ENCODE measurements at places on chromosomes 5 and 9. TPM values are rescaled to one million over a fixed set of nuclear protein-coding genes. Genes with fewer than 3 reads are reported as not detected.
A peak's percentile ranks its signal among the peaks of the same experiment; 100 is the strongest.

SEPTIN8 gene
- total RNA-seq, result 45.1 TPM

- no peak for DNase-seq
Measured at GRCh38 chr5:905139-905642, 12.5 kb downstream of the TRIP13 start.

SOWAHA gene
- total RNA-seq, result 0.10 TPM

GRCh38 chr5:1658665-1659064 is 134.9 kb upstream of the LPCAT1 start:
- DNase-seq, result no peak

SPRY4 gene
- 8.9 TPM for total RNA-seq

DNA sequence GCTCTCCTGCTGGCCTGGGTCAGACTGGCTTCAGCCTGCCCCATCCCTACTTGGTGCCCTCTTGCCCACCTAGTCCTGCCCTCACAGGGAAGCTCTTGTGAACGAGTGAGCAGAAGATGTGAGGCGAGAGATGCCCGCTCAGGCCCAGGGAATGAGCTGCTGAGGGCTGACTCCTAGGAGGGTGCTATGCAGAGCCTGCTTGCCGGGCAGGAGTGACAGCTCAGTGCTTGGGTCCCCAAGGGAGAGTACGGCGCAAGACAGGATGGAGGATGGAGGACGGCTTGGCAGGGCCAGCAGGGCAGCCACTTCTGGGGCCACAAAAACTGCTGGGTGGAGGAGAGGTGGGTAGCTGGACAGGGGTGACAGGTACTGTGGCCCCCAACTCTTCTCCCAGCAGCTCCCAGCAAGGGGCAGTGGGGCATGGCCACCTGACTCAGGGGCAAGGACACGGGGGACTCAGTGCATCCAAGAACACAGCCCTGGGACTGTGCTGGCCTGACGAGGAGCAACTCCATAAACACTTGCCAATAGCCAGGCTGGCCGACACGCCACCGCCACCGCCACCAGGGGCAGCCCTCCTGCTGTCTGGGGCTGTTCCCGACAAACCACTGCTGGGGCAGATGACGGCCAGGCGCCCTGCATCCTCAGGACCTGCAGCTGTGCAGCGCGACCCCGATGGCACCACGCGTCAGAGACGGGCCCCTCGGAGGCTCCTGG is 55.6 kb upstream of the UBAC1 start:
- no peak for DNase-seq

FXN gene
- 2.4 TPM for total RNA-seq

CYLC2 gene
- total RNA-seq, result not detected

DNA sequence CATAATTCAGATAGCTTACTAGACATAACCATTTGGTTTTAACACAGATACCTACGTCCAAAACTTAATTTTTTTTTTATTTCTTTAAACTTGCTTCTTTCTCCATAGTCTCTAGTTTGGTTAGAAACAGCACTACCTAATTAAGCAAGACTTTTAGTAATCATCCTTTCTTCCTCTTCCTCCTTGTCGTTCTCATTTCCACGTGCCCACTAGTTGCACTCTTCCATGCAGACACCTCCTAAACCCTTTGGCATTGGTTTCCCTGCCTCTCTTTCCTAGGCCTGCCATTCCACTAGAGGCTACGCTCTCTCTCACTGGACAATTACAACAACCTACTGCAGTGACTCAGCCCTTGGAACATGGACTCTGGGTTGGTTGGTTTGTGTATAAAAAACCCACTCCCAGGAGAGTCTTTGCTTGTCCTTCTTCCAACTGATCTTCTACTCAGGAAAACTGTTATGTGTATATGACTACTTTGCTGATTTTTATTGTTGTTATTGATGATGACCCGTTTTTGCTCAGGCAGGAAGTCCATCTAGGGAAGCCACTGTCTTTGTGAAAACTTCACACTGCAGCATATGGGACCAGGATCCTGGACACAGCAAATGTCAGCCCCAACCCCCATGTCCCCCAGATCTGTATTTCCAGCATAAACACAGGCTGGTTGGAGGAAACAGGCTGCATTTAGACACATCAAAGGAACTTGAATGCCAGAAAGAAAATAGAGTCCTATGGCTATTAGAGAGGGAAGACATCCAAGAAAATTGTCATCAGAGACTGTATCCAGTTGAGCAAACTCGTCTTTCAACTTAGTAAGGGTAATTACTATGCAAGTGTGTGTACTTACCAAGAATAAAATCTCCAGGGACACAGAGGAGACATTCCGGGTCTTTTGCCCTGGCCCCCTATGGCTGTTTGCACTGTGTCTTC is 503.2 kb downstream of the GADD45G start:
- peak; percentile 8 for DNase-seq

PCDHB13 gene
- 2.9 TPM for total RNA-seq

FGF10 gene
- 11.1 TPM for total RNA-seq

DNA sequence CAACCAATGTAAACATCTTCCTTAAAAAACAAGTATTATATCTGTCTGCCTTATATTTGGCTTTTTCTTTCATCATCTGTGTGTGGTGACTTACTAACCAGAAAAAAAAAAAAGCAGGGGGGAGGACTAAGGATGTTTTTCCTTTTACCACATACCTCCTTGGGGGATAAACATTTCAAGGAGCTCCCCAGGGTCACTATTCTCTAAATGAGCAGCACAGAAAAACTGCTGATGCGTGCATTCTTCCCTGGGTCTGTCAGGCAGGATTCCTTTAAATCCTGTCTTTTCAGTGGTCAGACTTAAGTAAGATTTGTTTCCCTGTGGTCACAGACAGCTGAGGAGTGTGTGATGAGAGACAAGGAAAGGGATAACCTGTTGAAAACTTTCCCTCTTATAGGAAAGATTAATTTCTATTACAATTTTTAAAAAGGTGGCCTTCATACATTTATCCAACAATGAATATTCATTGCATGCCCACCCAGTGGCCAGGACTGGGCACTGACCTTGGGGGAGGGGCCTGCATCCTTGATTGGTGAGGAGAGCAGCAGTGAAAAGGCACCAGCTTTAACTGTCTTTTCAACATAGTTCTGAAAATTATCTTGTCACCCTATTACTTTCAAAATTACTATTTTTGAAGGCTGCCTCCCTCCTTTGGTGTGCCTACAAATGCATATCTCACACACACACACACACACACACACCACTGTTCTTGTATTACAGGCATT is 123.1 kb downstream of the TLE4 start:
- DNase-seq, result no peak

DNA sequence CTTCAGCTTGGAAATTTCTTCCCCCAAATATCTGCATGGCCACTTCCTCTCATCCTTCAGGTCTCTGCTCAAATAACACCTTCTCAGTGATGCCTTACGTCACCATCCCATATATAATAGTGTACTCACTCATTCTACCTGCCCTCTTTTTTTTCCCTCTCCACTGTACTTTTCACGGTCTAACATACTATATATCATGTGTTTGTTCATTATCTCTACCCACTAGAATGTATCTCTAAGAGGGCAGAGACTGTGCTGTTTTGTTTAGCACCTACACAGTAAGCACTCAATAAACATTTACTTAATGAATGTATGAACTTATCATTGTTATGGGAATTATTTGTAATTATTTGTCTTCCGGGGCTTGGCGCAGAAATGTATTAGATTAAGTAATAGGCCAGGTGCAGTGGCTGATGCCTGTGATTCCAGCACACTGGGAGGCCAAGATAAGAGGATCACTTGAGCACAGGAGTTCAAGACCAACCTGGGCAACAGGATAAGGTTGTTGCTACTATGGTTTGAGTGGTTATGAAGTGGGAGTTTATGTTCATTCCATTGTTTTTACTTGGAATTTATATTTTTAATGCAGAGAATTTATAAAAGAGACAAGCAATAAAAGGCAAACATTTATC is 6.0 kb upstream of the IL13 start:
- DNase-seq, result no peak

DNA sequence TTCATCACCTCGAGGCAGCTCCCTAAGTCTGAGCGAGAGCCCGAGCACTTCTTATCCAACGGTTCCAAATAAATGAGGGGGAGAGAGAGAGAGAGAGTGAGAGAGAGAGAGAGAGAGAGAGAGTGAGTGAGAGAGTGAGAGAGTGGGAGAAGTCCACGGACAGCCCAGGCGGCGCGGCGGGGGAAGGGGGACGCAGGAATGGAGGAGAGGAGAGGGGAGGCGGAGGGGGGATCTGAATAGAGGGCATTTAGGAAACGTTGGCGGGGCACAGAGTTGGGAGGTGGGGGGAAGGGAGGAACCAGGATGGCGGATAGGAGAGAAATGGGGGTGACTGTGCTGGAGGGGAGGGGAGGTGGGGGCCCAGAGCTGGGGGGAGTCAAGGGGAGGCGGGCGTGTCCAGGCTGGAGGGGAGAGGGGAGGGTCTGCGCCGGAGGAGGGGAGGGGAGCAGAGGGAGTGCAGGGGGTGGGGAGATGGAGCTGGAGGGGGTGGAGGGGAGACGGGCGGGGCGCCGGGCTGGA is 398 bp upstream of the BASP1 start:
- peak; percentile 87 for DNase-seq

CSF1R gene
- 21.2 TPM for total RNA-seq

GRCh38 chr5:111434800-111435199 is 77.5 kb downstream of the STARD4 start:
- no peak for DNase-seq

DNA sequence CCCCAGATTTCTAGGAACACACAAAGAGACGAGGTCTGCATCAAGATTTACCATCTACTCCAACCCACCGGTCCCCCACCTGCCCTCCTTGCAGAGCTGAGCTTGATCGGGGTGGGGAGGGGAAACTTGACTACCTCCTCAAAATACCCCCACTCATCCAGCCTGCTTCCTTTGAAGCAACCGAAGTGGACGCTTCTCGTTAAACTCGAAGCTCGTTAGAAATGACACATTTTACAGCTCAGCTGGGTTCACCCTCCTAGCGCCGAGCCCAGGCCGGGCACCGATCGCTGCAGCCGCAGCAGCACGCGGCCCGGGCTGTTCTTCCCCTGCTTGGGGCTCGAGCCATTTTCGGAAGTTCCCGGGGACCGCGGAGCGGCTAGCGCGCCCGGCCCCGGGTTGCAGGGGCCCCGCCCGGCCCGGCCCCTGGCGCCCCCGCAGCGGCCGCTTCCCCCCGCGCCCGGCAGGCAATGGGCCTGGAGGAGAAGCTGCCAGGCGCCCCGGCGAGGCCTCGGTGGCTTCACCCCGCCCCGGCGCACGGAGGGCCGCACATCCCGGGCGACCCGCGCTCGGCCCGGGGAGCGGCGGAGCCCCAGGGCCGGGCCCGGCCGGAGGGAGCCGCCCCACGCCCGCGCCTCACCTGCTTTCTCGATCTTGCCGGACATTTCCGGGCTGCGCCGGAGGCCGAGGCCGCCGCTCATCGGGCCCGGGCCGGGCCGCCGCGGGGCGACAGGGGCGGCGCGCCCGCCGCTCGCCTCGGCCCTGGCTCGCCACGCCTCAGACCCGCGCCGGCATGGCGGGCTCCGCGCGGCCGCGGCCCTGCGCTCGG is 530 bp downstream of the RAPGEF1 start:
- DNase-seq, result no peak

Measured in skin of body (tissue), 3 donors.